ENCODE measurements at places on chromosomes 4 and X.

GRCh38 chr4:123621072-123621705 lies 224.6 kb downstream of the SPRY1 start:
- DNase-seq = no peak
- peaks cover 10% of the 10 kb centered on the region for H3K4me1 ChIP-seq
- H3K27me3 ChIP-seq = no peaks in the 10 kb centered on the region
- H3K36me3 ChIP-seq = no peaks in the 10 kb centered on the region

GRCh38 chrX:53089925-53090324 lies 4.0 kb upstream of the KANTR start:
- no peak overlapping the region for H3K27ac ChIP-seq
- no peak overlapping the region for H3K4me3 ChIP-seq
- peaks cover 3% of the 10 kb centered on the region for H3K4me1 ChIP-seq
- H3K27me3 ChIP-seq = peaks cover 3% of the 10 kb centered on the region
- DNase-seq = no peak

DNA sequence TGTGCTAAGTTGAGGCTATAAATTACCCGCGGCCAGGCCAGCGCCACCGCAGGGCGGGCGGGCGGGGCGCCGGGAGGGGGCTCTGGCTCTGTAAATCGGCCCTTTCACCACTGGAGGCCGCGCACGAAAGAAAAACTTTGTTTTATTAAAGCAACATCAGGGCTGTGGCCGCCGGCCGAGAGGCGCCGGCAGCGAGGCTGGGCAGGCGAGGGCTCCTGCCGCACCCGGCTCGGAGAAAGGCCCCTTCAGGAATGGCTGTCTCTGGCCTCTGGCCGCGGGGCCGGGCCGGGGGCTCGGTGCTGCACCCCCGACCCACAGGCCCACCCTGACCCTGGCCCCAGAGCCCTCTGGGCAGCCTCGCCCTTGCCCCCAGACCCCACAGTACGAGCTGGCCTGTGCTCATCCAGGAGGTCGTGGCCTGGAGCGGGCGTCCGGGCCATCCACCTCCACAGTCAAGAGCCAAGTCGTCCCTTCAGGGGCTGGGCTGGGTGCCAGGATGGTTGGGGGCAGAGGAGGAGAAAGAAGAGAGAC lies 29.5 kb upstream of the FGFR3 start:
- no peaks in the 10 kb centered on the region for H3K4me1 ChIP-seq
- no peak overlapping the region for H3K27ac ChIP-seq
- no peak overlapping the region for H3K4me3 ChIP-seq
- no peaks in the 10 kb centered on the region for H3K36me3 ChIP-seq

DNA sequence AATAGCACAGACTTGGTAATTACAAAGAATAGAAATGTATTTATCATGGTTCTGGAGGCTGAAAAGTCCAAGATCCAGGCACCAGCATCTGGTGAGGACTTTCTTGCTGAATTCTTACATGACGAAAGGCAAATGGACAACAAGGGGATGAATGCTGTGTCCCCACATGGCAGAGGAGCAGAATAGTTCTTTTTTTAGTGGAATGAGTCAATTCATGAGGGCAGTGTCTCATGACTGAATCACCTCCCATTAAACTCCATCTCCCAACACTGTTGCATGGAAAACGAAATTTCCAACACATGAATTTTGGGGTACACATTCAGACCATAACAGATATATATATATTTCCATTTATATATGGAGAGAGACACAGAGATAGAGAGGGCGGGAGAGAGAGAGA lies 628.3 kb downstream of the TRIML1 start:
- no peak for DNase-seq
- no peaks in the 10 kb centered on the region for H3K4me1 ChIP-seq
- H3K27me3 ChIP-seq = no peaks in the 10 kb centered on the region
- no peak overlapping the region for H3K27ac ChIP-seq
- no peaks in the 10 kb centered on the region for H3K36me3 ChIP-seq
- H3K4me3 ChIP-seq = no peak overlapping the region

- no peak overlapping the region for H3K27ac ChIP-seq
- no peak for DNase-seq
- H3K4me1 ChIP-seq = no peaks in the 10 kb centered on the region
- peaks cover 3% of the 10 kb centered on the region for H3K27me3 ChIP-seq
- H3K36me3 ChIP-seq = peaks cover 13% of the 10 kb centered on the region
Observed at GRCh38 chr4:12116009-12116552, 687.4 kb upstream of the HS3ST1 start.
